ENCODE measurements at places on chromosomes 2 and 18.

GRCh38 chr18:32257084-32257785, 67.4 kb downstream of the MEP1B start:
- no peak for DNase-seq

DNA sequence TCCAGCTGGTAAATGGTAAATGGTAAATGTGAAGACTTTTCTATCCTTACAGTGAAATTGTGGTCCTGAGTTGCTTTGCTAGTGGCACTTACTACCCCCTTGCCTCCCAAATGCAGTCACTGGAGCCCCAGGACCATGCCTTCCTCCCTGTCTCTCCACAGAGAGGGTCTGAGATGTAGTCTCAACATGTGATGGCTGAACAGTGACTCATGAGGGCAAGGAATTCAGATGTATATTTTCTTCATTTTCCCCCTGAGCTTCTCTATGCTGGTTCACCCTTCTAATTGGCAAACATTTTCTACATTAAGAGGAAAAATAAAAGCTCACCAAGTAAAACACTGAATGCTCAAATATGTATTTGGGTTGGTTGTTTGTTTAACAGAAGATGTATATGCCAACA, 232.0 kb downstream of the SH3BP4 start:
- DNase-seq, result no peak

DNA sequence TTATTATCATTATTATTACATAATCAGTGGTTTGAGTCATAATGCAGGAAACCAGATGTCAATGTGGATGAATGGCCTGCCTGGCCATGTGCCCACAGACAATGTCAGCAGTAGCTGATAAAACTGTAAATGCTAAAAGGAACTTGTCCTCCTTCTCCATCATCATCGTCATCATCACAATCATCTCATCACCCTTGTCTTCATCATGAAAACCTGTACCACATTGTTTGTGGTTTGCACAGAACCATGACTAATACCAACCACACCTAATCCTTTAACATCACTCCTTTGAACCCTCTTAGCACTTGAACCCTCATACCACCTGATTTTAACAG, 96.0 kb downstream of the HNMT start:
- DNase-seq, result no peak

- no peak for DNase-seq
Measured at GRCh38 chr2:219142329-219142728, 18.3 kb downstream of the NHEJ1 start.
